Eye (tissue), 1 donor: ENCODE measurements at places on chromosomes 4 and X.

DNA sequence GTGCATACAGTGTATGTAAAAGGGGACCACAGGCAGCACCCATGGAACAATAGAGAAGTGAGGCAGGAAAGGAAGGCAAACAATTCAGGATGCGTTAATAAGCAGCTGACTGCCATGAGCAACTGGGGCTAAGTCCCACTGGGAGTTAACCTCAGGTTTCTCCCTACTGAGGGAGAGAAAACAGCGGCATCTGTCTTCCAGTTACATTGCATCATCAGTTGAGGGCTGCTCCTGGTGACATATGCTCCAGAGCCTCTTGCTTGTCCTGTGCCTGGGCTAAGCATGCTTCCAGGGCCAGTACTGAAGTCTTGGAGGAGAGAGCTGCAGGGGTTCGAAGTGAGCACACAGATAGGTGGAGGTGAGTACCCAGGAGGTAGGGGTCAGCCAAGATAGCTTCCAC lies 24.3 kb downstream of the RAI2 start:
- no peak for DNase-seq

DNA sequence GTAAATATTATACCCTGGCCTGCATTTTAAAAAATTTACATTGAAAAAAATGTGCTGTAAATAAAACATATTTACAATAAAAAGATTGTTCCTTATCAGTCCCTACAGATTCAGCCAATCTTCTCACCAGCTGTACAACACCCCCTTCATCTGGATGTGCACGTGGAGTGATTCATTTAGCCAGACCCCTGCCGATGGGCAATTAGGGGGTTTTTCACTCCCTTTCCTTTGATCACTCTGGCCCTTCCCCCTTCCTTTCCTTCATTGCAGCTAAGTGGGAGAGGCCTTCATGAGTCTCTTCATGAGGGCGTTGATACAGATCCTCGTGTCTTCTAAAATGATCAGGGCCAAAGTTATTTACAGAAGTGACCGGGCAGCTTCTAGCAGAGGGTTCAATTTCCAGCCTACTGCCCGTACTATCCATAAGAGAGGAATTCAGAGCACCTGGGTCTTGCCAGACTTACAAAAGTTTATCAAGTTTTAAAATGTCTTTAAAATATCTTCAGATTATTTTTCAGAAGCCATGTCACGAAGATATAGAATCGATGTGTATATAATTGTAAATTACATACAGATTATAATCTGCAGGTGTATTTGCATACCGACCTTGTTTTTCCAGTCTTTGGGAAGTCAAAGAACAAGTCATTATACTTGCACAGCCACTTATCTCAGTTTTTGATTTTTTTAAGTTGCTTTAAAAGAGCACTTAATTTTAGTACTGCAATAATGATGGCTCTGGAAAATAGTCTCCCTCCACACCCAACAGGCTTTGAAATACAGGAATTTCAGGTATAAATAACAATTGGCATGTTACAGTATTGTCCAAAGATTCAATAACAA lies 21.4 kb upstream of the RASL11B start:
- DNase-seq: peak; percentile 39

- peak; percentile 30 for DNase-seq
Measured at GRCh38 chrX:129565046-129565650, 25.1 kb downstream of the OCRL start.

DNA sequence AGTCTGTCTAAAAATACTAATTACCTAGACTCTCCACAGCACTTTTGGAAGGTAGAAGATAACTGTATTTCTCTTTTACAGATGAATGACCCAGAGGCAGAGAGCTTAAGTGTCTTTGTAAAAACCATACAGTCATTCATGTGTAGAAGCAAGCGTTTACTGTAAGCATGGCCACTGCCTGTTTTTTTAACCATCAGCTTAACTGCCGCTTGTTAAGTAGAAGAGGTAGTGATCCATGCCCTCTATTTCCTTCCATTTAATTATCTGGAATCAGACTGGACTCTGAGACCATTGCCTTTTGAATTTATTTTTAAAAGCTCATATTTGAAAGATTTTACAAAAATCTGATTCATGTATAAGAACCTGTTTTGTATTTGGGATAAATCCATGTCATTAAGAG lies 111.2 kb upstream of the TECRL start:
- peak; percentile 38 for DNase-seq

DNA sequence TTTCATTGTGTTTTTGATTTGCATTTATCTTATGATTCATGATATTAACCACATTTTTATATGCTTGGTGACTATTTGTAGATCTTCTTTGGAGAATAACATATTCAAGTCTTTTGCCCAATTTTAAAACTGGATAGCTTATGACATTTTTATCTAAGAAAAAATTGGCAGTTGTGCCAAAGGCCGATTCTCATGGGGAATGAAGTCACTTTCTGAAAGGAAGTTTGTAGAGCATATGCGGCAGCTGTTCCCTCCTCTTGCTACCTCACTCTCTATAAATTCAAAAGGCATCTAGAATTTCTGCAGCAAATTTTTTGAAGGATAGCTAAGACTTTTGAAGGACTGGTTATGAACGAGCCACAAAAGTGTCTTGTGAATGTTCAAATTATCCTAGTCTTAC lies 2353.5 kb downstream of the ARAP2 start:
- DNase-seq: no peak

- no peak for DNase-seq
Measured at GRCh38 chr4:38891051-38891983, 23.7 kb downstream of the FAM114A1 start.

DNA sequence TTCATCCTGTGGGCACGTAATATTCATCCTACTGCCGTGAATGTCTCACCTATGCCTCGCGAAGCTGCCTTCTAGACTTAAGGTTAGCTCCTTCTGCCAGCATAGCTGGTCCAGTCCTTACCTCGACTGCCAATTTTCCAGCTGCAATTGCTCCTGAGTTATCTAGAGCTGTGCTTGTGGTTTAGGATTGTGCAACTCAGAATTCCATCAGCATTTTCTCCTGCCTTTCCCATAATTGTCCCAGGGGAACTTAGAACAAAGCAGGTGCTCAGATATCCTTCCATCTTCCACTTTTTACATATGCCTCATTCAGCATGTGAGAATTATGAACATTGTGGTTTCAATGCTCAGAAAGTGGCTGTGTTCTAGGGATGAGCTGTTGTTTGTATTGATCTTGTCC lies 131.4 kb upstream of the ADGRL3 start:
- peak; percentile 4 for DNase-seq

DNA sequence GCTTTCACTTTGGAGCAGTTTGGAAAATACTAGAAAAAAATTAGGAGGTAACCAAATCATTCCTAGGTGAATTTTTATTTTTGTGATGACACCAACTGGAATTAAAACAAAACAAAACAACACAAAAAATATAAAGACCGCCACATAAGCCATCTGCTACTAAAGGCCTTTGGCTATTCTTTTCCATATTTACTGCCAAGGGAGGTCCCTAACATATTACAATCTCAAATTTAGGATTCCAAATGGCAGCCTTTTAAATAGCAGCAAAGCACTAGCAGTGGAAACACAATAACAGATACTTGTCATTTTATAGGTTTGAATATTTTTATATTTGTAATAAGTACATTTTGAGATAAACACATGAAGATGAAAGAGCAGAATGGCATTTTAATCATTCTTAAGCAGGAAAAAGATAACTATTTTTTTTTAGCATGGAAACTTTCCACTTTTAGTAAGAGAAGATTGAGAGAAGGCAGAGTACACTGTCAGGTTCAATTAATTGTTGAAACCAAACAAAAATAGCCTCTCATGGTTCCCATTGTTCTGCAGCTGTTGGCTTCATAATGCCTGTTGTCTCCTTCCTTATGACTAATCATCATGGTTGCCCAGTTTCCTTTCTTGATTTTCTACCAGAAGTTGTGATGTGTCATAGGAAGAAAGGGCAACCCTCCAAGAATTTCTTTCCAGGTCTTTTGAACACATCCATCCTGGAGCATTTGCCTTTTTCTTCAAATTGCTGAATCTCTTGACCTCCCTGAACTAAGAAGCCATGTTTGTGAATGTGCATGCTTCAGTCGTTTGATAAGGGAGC lies 219.0 kb upstream of the EMCN start:
- peak; percentile 76 for DNase-seq

GRCh38 chrX:78886550-78886949 lies 58.6 kb upstream of the P2RY10 start:
- peak; percentile 16 for DNase-seq

GRCh38 chr4:7501314-7501713 lies 66.6 kb upstream of the PSAPL1 start:
- no peak for DNase-seq

GRCh38 chrX:155645180-155645579 lies 32.4 kb upstream of the TMLHE start:
- no peak for DNase-seq

- DNase-seq: no peak
Measured at GRCh38 chr4:178080312-178080711, 638.1 kb upstream of the AGA start.

GRCh38 chrX:132171881-132172280 lies 44.1 kb upstream of the FRMD7 start:
- DNase-seq: no peak

GRCh38 chr4:94352163-94352562 lies 9.5 kb upstream of the HPGDS start:
- DNase-seq: no peak

GRCh38 chr4:138275216-138275615 lies 33.1 kb upstream of the SLC7A11 start:
- DNase-seq: no peak

- no peak for DNase-seq
Measured at GRCh38 chr4:173009129-173009823, 159.3 kb upstream of the GALNT7 start.

- DNase-seq: no peak
Measured at GRCh38 chr4:13403326-13403725, 80.8 kb downstream of the RAB28 start.

DNA sequence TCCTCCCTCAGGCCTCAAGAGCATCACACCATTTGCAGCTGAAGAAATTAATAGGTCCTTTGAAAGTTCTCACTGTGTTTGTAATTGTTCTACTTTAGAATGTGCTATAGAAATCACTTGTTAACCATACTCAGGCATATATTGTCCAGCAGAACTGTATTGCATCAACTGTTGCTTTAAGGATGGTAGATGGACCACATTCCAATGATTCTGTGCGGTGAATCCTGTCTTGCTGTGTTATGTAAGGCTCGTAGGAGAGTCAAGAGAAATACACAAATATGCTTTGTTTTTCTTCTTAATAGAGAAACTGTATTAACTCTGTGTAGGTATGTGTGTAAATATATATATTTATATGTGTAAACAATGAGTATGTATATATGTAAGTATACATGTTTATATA lies 6.3 kb upstream of the ADGRA3 start:
- no peak for DNase-seq

GRCh38 chrX:20300822-20301221 lies 34.1 kb upstream of the RPS6KA3 start:
- peak; percentile 12 for DNase-seq

DNA sequence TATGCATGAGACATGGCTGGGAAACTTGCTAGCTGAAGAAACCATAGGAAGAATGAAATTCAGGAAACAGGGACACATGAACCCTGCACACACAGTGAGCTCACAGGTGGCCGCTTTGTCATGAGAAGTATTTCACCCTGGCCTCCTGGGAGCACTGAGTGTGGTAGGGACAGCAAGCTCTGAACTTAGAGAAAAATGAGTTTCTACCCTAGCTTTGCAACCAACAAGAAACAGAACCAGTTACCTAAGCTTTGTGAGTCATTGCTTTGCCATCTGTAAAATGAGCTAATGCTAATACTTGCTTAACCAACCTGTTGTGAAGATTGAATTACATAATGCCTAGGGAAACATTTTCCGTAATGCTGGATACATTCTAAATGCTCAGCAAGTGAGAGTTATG lies 206.6 kb upstream of the HS3ST1 start:
- no peak for DNase-seq

DNA sequence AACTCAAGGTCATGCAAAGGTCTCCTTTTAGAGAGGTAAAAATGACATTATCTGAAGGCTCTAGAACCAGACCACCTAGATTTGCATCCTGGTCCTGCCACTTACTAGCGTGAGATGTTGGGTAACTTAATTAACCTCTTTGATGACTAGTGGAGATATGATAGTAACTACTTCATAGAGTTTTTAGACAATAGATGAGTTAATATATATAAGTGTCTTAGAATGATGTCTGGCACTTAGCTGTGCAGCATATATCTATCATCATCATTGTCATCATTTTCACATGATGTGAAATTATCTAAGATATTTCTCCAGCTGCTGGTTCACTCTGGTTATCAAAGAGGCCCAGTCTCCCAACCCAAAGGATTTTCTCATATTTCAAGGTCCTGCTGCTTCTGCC lies 126.1 kb upstream of the DCLK2 start:
- DNase-seq: no peak

DNA sequence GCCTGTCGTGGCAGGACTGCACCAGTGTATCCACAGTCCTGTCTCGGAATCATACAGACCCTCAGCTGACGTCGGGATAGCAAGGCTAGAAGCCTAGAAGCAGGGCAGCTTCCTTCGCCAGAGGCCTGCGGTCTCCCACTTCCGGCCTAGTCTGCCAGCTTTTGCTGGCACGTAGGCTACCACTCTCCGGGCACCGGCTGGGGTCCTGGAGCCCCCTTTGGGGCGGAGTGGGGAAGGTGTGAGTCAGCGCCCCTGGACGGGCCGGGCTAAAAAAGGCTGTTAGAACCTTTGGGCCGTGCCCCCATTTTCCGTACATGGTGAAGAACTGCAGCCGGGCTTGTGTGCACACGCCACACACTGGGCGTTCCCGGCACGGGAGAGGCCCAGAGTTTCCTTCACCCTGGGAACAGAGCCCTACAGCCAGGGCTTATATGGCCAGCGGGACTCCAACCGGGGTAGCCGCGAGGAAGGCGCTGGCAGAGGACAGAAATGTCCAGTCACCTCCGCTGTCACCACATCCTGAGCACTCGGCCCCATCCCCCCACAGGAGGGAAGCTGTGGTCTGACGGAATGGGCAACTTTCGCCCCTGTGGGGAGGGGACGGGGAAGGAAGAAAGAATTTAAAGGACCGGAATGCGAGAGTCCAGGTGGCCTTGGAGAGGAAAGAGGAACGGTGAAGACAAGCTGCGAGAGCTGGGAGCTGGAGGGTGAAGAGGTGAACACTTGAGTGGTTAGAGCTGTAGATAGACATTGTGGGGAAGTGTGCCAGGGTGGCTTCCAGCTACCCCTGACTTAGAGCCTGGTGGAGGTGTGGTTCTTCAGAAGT lies 4.6 kb downstream of the MAGIX start:
- peak; percentile 63 for DNase-seq

- no peak for DNase-seq
Measured at GRCh38 chr4:31617667-31618066, 897.5 kb downstream of the PCDH7 start.

DNA sequence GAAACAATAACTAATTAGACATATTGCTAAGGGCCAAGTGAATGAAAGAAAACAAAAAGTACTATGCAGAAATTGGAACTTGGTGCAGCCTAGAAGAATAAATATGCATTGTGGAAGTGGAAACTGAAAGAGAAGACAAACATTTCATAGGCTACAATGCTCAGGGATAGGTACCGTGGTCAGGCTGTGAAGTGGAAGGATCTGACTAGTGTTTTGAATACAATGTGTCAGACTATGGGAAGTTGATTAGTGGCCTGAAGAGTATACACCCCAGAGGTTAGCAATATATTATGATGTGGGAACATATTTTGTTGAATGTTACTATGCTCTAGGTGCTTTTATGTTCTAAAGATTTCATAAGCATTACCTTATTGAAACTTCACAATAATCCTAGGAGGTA lies 36.8 kb downstream of the GPRIN3 start:
- no peak for DNase-seq

GRCh38 chr4:72440386-72440785 lies 128.6 kb downstream of the ADAMTS3 start:
- no peak for DNase-seq
